Mucosa of descending colon (tissue), 3 donors: ENCODE measurements at places on chromosomes 5 and 9.

DNA sequence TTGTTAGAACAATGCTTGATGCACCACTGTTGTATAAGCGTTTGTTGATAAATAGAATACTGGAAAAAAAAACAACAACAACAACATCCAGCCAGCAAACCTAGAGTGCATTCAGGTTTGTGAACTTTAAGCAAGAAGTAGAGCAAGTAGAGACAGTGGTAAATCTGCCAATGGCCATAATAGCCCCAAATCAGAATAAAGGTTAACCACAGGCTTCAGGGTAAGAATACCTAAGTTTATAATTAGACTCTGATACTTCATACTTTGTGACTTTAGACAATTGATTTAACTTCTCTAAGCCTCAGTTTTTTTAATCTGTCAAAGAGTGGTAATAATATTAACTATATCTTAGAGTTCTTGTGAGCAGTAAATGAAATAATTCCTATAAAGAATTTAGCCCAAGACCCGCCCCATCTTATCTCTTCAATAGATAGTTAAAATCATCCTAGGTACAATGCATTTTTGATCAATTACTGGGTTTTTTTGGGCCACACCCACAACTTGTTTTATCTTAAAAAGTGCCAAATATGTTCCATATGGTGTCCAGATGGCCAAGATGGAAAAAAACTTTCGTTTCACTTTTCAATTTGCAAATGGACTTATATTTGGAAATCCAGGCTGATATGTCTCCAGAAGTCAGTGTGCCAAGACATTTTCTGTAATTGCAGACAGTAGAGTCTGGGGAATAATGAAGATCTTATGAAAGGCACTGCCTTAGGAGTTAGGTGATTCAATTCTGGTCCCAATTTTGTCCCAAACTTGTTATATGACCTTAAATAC, 24.5 kb upstream of the DPYSL3 start:
- DNase-seq = no peak

DNA sequence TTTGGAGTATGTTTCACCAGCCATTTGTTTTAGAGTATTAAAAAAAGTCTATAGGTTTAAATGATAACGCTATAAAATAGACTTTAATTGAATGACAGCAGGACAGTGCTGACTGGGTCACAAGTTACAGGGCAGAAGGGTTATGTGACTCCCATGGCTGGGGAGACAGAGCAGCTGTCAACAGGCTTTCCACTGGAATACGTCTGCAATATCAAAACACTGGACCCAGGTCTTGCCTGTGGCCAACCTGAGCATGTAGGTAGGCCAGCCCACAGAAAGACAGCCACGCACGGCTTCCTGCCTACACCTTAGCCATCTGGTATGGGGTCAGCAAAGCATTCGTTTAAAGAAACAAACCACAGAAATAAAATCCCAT, 80.7 kb downstream of the OTULIN start:
- no peak for DNase-seq

GRCh38 chr5:68180121-68181038, 35.2 kb upstream of the PIK3R1 start:
- DNase-seq = no peak

GRCh38 chr9:33791117-33791516, 4.2 kb upstream of the PRSS3 start:
- peak; percentile 74 for DNase-seq

GRCh38 chr5:172102913-172103626, 85.0 kb downstream of the STK10 start:
- DNase-seq = no peak

DNA sequence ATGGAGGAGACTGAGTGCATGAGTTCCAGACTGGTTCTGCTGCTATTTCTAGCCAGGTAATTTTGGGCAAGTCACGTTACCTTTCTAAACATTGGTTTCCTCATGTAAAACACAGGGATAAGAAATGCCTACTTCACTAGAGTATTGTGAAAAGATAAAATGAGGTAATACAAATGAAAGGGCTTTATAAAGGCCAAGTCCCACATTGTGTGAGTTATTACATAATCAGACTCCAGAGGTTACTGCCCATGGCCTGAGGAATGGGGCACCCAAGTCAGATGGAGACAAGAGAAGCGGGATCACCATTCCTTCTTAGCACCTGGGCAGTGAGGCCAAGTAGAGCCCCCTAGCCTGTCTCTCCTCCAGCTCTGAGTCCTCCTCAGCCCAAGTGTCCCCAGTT, 7.5 kb downstream of the HBEGF start:
- no peak for DNase-seq

DNA sequence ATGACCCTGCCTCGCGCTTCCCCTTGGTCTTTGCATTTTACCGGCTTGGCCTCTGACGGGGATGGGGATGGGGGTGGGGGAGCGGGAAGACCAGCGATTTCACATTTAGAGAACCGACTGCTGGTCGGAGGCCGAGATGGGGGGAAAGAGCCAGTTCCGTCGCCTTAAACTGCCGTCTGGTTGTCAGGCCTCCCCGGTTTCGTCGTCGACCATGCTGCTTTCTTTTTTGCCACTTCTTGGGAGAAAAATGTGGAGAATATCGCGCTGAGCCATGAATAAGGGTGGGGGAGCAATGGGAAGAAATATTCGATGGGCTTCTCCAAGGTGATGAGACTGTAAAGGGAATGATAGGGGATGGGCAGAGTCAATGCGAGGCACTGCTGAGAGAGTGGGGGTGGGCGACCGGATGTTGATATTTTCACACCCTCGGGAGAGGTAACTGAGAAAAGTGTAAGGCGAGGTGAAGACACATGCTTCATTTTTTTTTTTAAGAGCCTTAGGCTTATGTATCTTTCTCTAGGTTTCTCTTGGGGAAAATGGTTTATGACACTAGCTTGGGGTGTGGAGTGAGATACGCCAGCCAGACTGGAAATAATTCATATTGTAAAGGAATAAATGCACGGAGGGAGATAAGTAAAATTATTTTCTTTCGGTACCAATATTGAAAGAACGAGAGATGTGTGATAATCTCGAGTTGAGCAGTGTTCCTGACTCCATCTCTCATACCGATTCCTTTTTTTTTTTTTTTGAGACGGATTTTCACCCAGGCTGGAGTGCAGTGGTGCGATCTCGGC, 1.1 kb downstream of the KIF2A start:
- DNase-seq = peak; percentile 48

GRCh38 chr9:71629578-71630215, 138.6 kb downstream of the CEMIP2 start:
- no peak for DNase-seq

DNA sequence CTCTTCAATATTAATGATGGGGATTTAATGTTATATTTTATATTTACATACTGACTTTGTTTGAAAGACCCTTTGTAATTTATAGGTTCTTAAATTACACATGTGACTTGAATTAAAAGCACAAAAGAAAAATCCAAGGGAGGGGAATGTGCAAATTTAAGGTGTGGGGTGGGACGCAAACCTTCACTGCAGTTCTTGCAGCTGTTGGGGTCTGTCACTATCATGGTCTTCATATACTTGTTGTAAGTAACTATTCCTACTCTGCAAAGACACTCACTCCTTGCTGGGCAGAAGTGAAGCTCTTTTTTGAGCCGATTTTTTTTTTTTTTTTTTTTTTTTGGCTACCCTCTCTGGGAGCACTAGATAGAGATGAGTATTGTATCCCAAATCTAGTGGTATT, 505.3 kb downstream of the ARHGEF28 start:
- no peak for DNase-seq

DNA sequence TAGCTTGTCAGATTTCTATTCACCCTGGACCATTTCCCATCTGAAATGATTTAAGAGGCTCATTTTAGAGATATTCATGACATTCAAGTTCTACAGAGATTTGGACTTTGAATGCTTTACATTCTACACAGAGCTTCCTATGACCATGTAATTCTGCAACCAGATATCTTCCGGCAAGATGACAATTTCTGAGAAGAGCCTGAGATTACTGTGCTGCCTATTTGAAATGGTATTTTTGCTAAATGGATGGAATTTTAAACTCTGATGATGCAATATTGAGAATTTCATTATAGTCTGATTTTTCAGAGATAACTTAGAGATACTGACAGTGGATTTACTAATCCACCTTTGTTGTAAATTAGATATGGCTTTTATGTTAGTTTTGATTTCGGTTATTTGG, 16.0 kb upstream of the ACOT12 start:
- no peak for DNase-seq

GRCh38 chr5:116766470-116766947, 191.9 kb upstream of the SEMA6A start:
- no peak for DNase-seq

GRCh38 chr9:76571288-76571687, 112.3 kb downstream of the GCNT1 start:
- no peak for DNase-seq

DNA sequence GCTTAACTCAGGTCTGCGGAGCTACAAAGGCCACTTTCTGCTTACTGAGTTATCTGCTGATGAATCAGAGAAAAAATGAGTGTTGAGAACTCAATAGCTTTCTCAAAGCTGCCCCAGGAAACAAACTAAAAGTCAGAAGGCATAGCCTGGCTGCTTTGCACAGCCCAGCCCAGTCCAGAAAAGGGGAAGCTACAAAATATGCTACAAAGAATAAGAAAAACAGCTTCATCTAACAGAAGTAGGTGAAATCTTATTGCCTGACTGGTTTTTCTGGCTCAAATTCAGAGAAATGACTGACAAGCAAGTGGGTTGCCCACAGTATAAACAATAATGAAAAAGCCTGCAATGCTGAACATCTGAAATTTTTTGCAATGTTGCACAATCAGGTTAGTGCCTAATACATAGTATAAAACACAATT, 156.2 kb downstream of the PPP2R2B start:
- DNase-seq = no peak

DNA sequence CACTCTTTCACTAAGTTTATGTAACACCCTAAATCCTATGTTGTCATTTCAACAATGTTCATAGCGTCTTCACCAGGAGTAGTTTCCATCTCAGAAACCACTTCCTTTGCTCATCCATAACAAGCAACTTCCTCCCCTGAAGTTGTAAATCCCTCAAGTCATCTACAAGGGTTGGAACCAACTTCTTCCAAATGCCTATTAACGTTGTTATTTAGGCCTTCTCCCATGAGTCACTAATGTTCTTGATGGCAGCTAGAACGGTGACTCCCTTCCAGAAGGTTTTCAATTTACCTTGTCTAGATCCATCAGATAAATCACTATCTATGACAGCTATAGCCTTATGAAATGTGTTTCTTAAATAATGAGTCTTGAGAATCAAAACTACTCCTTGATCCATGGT, 73.3 kb upstream of the TARS1 start:
- DNase-seq = no peak

DNA sequence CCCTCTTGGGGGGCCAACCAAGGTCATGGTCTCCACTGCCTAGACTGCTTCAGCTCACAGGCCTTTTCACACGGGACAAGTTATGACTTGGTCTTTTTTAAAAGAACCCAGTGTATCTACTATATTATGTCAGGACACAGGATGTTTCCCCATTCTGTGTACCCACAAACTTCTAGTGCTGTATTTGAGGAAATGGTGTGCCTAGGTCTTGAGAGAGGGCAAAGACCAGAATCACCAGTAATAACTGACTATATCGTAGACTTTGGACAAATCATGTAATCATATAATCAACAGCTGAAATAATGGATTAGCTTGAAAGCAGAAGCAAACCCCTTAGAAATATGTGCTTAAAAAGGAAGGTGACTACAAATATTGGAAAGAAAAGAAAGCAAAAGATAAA, 133.3 kb downstream of the ARL15 start:
- no peak for DNase-seq

DNA sequence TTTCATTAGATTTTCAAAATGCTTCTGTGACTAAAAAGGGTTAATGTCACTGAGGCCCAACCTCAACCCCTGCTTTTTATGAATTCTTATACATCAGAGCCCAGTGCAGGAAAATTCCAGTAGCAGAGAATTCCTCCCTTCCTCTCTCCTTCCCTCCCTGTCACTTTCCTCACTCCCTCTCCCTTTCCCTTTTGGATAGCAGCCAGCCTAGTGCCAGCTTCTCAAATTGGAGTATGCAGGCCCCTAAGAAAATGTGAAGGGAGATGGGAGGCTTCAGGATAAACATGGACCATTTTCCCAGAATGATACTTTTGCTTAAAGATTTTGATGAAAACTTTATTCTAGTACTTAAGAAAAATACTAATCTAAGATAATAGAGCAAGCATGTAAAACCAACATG, 507.4 kb downstream of the KDM4C start:
- no peak for DNase-seq

DNA sequence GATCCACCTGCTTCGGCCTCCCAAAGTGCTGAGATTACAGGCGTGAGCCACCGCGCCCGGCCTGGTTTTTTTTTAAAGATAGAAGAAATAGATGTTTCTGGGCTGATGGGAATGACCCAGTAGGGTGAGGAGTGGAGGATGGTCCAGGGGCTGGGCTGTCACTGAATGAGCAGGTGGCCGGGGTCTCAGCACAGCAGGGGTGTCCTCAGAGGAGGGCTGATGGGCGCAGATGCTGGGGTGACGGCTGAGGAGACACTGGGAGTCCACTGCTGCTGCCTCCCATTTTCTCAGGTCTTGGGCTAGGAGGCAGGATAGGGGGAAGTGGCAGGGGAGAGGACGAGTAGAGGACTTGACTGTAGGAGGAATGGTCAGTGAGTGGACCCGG, 2.3 kb upstream of the TOR4A start:
- peak; percentile 40 for DNase-seq

DNA sequence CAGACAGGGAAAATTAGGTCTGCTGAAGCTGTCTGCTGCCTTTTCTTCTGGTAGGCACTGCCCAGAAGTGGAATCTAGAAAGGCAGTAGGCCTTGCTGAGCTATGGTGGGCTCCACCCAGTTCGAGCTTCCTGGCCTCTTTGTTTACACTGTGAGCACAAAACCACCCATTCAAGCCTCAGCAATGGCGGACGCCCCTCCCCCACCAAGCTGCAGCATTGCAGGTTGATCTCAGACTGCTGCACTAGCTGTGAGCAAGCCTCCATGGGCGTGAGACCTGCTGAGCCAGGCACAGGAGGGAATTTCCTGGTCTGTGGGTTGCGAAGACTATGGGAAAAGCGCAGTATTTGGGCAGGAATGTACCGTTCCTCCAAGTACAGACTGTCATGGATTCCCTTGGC, 18.5 kb downstream of the AGTPBP1 start:
- peak; percentile 65 for DNase-seq

- DNase-seq = no peak
Observed at GRCh38 chr9:95242613-95243012, 74.9 kb downstream of the FANCC start.

DNA sequence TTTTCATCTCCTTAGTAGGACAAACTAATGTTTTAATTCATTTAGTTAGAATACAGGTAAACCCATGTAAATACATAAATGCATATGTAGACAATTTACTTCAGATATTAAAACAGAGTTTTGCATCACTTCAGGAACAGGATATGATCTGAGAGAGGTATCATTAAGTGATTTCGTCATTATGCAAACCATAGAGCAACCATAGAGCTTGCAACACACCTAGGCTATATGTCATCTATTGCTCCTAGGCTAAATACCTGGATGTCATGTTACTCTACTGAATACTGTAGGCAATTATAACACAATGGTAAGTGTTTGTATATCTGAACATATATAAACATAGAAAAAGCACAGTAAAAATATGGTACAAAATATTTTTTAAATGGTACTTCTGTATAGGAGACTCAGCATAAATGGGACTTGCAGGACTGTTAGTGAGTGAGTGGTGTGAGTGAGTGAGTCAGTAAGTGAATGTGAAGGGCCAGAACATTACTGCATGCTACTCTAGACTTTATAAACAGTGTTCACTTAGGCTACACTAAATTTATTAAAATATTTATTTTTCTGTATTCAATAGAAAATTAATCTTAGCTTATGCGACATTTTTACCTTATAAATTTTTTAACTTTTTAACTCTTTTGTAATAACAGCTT, 1377.5 kb upstream of the CDH9 start:
- no peak for DNase-seq

GRCh38 chr9:122248448-122248865, 16.2 kb downstream of the RBM18 start:
- no peak for DNase-seq

GRCh38 chr5:177357146-177357458, 622 bp upstream of the RGS14 start:
- no peak for DNase-seq
